ENCODE measurements at places on chromosomes 1 and 21. TPM values are rescaled to one million over a fixed set of nuclear protein-coding genes. Genes with fewer than 3 reads are reported as not detected.

GRCh38 chr1:115141145-115141454 lies 51.8 kb upstream of the TSPAN2 start:
- DNase-seq, result no peak

DNA sequence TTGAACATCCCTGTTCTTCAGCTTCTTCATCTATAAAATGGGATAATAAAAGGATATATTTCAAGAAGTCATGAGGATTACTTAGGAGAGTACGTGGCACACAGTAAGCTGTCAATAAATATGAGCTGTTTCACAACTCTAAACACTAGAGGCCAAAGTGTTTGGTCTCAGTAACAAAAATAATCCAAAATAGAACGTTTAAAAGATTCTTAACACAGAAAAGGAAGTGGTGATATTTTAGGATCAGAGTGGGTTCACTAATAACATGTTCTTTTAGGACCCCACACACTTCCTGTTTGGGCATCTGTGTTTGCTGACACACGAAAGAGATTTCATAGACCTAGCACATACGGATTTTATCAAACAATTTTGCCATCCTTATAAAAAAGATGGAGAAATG lies 32.9 kb downstream of the TNFSF18 start:
- no peak for DNase-seq

DNA sequence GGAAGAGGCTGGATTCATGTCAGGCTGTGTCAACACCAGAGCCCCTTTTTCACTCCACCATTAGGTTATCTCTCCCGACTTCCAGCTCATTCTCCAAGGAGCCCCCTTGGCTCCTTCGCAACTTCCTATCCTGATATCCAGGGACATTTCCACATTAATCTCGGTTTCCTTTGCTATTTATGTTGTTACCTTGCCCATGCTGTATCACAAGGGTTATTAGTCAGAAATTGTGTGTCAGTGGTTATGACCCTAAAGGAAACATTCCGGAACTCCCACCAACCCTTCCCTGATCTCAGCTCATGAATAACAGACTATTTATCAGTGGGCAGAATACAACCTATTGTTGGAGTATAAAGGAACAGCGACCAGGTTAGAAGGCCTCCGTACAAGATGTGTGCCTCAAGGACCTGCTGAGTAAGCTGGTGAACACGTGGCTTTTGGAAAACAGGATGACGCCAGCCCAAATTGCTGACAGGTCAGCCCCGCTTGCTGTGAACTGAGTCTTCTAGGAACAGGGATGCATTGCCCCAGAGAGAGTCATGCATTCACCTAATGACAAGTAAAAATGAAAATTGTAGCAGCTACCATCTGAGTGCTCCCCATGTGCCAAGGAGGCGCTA lies 121.5 kb downstream of the PLPP3 start:
- no peak for DNase-seq

Gene CFH
- total RNA-seq, result 133 TPM

Measured in LHCN-M2 (cell line).